ENCODE measurements at places on chromosomes 12 and 14.

DNA sequence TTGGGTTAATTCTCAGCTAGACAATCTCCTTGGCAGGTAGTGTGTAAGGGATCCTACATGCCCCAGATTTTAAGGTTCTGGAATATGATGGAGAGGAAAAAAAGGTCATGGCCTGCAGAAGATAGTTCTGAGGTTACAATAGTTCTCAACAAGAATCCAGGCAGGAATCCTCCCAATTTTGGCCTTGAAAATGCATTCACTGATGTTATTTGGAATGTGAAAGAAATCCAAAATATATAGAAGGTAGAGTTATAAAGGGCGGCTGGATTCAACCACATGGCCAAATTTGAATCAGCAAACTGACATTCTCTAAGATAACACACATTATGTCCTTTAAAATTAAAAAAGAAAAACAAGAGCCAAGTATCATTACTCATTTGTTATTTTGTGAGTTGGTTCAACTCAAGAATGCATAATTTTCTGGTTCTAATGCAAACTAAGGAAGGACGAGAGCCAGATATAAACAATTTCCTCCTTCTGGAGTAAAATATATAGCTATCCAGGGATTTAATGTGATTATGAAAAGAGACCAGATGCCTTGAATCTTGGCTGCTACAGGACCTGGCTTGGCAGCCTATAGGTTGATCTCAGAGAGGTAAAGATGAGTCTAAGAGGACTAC is 177.0 kb upstream of the G2E3 start:
- DNase-seq: no peak

DNA sequence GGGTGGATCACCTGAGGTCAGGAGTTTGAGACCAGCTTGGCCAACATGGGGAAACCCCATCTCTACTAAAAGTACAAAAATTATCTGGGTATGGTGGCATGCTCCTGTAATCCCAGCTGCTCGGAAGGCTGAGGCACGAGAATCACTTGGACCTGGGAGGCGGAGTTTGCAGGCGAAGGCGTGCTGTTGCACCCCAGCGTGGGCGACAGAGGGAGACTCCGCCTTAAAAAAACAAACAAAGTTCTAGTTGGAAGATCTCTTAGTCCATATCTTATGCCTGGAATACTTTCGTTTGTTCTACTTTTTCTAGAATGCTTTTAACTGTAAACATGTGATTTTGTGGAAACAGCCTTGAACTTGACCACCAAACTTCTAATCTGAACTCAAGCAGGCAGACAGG is 38.7 kb downstream of the PPHLN1 start:
- DNase-seq: no peak

DNA sequence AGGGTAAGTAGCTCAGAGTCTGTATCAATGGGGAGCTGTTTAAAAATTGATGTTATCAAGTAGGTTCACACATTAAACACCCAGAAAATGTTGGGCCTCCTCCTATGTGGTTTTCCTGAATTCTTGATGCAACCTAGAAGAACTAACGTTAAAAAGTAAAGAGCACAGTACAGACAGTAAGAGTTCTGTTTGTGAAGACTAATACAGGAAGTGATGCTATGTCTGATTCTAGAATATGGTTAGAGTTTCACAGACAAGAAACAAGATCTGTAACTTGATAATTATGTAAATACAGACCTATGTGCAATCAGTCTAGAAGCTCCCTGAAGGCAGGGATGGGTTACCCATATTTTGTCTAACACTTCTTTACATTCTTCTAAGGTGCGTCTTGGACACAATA is 214.9 kb upstream of the BTG1 start:
- DNase-seq: no peak

GRCh38 chr12:98127336-98127679 is 388.1 kb upstream of the TMPO start:
- no peak for DNase-seq

GRCh38 chr12:105234197-105234596 is 1.8 kb downstream of the APPL2 start:
- DNase-seq: no peak

DNA sequence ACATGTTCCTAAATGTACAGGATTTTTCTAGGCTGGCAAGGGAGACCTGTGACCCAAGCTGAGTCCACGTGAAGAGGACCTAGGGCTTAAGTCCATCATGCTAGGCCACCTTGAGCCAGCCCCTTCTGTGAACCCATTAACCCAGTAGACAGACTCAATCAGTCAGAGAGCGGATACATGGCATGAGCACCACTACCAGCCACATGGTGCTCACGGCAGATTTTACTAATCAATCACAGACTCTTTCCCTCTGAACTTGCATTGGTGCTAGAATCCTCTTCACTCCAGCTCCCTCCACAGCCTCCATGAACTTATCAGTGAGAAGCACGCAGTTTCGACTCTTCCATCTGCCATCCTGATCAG is 9.0 kb downstream of the PHETA1 start:
- no peak for DNase-seq

GRCh38 chr12:51980809-51981127 is 26.0 kb upstream of the TAMALIN start:
- DNase-seq: no peak

GRCh38 chr14:73245480-73246325 is 8.4 kb downstream of the PAPLN start:
- no peak for DNase-seq

- no peak for DNase-seq
Observed at GRCh38 chr14:70814466-70814865, 5.2 kb upstream of the MAP3K9 start.

- no peak for DNase-seq
Observed at GRCh38 chr12:129984106-129984505, 80.3 kb upstream of the TMEM132D start.

DNA sequence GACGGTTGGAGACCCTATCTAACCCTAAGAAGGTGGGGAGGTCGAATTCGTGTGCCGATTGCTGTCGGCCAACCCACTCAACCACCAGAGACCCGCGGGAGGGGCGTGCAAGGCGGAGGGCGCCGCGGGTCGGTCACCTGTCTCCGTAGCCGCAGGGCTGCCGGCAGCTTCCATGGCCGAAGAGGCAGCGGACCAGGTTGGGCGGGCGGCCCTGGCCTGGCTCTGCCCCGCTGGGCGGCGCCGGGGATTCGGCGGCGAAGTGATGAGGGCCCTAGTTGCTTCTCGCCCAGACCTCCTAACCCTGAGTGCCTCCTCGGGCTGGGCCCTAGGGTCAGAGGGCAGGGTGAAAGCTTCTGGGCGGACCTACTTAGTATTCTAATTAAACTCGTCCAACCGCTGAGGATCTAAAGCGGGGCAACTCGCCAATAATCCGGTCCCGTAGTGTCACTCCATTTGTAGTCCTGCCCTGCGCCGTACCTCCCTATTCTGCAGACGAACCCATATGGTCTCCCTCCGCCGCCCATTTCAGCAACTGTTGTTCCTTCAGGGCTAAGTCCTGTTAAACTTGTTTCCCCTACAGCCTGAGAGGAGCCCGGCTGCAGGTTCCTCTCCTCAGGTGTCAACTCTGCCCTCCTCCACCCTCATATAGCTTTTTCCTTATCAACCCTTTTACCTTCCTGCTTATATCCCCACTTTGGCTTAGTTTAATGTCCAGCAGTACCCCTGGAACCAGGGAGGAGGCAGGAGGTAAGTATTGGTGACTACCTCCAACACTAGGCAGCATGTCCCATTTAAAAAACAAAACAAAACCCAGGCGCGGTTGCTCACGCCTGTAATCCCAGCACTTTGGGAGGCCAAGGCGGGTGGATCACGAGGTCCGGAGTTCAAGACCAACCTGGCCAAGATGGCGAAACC is at the start of gene PYM1:
Gene PYM1, minus strand, starts transcription at position 307 of the 915 bp plus-strand sequence. Its CDS starts 133 bp downstream, at position 174.
- DNase-seq: no peak

GRCh38 chr12:57461276-57461916 is 1.8 kb downstream of the GLI1 start:
- no peak for DNase-seq

GRCh38 chr14:95460647-95461478 is 55.6 kb downstream of the SYNE3 start:
- no peak for DNase-seq

GRCh38 chr12:105171691-105172436 is 64.1 kb downstream of the APPL2 start:
- DNase-seq: no peak

DNA sequence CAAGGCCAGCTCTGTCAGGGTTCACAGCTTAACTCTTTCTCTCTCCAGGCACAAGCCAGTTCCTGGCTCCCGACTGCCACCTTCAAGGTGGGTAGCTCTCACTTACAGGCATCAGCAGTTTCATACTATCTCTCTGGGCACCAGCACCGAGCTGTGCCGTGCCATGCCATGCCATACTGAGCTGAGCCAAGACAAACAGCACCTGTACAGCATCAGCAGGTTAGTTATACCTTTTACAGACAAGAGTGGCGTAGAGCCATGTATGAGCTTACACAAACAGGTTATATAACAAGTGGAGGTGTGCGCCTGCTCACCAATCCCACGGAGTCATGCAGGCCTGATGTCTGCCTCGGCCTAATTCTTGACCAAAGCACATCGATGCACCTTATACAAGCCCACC is 1098.7 kb downstream of the AACS start:
- no peak for DNase-seq

- no peak for DNase-seq
Observed at GRCh38 chr12:58844161-58844560, 76.1 kb downstream of the LRIG3 start.

DNA sequence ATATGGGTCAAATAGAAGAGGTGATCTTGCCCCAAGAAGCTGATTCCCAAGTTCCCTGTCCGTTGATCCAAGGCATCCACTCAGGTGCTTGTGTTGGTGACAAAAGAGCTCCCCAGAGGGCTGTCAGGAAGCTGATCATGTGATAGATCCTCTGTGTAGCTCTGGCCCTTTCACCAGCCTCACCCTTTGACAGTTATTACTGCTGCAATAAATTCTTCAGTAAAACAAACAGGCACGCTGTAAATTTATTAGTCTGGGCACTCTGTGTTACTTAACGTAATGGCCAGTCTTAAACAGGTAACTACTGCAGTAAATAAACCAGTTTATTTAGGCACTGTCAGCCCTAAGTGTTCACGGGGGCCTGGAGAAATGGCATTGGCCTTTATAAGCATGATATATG is 473.9 kb downstream of the BCL11B start:
- peak; percentile 86 for DNase-seq

DNA sequence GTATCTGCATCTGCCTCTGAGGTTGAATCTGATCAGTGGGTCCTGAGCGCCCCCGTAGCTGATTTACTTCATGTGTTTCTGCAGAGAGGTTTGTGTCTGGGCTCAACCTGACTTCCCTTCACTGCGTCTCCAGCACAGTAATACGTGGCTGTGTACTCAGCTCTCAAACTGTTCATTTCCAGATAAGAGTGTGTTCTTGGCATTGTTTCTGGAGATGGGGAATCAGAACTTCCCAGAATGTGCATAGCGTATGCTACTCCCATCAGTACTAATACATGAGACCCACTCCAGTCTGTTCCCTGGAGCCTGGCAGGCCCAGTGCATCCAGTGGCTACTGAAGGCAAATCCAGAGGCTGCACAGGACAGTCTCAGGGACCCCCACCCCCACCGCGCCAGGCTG is 1297.2 kb downstream of the TMEM121 start:
- no peak for DNase-seq

DNA sequence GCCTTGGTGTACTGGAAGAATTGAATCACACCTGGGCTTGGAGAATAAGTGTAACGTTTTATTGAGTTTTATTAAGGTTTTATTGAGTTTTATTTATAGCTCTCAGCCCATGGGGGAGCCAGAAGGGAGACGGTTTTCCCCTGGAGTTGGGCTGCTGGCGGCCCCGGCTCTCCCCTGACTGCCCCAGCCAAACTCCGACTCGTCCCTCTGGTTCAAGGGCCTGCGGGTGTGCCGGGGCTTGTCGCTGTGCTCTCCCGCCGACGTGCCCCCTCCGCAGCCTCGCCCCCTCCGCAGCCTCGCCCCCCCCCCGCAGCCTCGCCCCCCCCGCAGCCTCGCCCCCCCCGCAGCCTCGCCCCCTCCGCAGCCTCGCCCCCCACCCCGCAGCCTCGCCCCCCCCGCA is 326.1 kb upstream of the RTL1 start:
- no peak for DNase-seq

DNA sequence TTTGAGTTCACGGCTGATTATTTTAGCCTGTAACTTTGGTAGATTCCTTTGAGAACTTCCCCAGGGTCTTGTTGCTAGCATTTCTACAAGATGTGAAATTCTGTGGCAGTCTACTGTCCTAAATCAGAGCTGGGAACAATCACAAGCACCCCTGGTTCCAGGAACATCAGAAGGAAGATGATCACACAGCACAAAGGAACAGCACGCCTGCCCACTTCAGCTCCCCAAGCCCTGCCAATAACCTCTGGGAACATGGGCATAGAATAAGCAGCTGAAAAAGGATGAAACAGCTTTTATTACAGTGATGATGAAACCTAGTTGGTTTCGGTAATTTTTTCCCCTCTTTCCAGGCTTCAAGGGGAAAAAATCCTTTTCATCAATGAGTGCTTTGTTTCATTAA is 12.3 kb downstream of the GPR19 start:
- DNase-seq: no peak

DNA sequence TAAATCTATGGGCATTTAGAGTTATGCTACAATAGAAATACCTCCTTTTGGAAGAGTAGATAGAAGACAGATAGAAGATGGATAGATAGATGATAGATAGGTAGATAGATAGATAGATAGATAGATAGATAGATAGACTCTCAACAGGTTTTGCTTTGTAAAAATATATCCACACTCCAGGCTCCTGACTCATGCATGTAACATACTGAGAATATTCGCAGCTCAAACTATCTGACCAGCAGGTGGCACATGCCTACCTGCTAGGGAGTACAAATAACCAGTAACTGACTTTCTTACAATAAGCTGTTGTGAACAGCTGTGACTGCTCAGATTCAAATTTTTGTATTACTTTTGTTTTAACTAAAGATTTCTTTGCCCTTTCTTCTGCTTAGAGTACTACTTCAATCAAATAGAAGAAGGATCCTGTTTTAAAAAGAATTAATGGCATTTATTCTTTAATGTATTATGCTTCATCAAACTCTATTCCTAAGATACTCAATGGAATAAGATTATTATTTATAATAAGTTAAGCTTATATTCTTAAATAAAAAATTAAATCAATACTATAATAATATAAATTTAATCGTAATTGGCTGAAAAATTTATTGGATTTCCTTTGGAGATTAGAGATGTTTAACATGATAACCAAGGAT is 15.8 kb upstream of the CPNE8 start:
- no peak for DNase-seq

- no peak for DNase-seq
Observed at GRCh38 chr14:77657280-77657679, 40.8 kb upstream of the SPTLC2 start.

- no peak for DNase-seq
Observed at GRCh38 chr12:21526053-21526452, at the start of gene SPX. Gene SPX (plus strand): TSS chr12:21526296. CDS start chr12:21526473, 177 bp downstream.

DNA sequence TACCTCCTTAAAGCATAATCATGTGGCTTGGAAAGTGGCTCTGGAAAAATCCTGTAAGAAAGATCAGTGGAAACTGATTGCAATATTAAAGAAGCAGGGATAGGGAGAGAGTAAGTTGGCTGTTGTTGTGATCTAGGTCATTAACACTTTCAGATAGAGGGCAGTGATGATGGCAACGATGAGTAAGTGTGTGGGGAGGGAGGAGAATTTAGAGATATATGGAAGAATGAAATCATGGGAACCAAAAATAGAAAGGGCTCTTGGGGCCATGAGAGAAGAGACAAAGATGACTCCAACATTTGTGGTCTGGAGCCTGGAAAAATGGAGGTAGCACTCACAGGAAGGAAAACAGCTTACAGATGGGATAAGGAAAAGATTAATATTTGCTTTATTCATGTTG is 23.3 kb downstream of the SNRPF start:
- no peak for DNase-seq
